ENCODE measurements at places on chromosomes 16 and 17.

GRCh38 chr16:74623214-74623838, 16.4 kb upstream of the GLG1 start:
- peak; percentile 72 for DNase-seq

GRCh38 chr17:66098040-66098439, 93.9 kb downstream of the CEP112 start:
- DNase-seq, result no peak

- no peak for DNase-seq
Observed at GRCh38 chr17:31479062-31479408, 87.6 kb downstream of the RAB11FIP4 start.

- DNase-seq, result peak; percentile 57
Observed at GRCh38 chr17:77332034-77332971, 191.5 kb downstream of the SEC14L1 start.

- no peak for DNase-seq
Observed at GRCh38 chr17:80204626-80205468, 15.3 kb downstream of the SGSH start.

Data from CD4-positive, alpha-beta T cell (primary cell).